H54 (cell line): ENCODE measurements at places on chromosomes 12 and 14.

GRCh38 chr14:30275604-30276003 lies 283.4 kb upstream of the G2E3 start:
- no peak for DNase-seq

GRCh38 chr14:61925043-61925442 lies 162.8 kb downstream of the SNAPC1 start:
- DNase-seq: no peak

GRCh38 chr14:69663300-69663643 lies 51.9 kb downstream of the SUSD6 start:
- no peak for DNase-seq

DNA sequence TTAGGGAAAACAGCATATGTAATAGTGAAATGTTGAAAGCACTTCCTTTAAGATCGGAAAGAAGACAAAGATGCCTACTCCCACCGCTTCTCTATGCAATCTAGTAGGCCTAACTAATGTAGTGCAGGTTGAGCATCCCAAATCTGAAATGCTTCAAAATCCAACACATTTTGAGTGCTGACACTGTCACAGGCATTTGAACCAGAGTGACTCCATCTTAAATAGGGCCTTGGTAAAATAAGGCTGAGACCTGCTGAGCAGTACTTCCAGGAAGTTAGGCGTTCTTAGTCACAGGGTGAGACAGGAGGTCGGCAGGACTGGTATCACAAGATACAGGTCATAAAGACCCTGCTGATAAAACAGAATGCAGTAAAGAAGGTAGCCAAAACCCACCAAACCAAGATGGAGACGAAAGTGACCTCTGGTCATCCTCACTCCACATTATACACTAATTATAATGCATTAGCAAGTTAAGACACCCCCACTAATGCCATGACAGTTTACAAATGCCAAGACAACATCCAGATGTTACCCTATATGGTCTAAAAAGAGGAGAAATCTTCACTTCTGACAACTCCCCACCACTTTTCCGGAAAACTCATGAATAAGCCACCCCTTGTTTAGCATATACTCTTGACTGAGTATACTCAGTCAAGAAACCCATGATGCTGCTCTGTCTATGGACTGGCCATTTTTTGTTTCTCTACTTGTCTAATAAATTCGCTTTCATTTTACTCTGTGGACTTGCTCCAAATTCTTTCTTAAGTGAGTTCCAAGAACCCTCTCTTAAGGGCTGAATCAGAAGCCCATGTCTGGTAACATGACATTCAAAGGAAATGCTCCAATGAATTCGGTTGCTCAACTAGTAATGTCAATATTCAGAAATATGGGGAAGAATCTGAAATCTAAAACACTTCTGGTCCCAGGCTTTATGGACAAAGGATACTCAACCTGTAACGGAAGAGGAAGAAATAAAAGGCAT lies 47.1 kb upstream of the MTERF2 start:
- DNase-seq: no peak

GRCh38 chr12:106445959-106446358 lies 88.4 kb downstream of the POLR3B start:
- no peak for DNase-seq
